ENCODE measurements at places on chromosomes 1 and 21. TPM values are rescaled to one million over a fixed set of nuclear protein-coding genes. Genes with fewer than 3 reads are reported as not detected.

PHLDA3 gene
- 169 TPM for total RNA-seq

AK4 gene
- 57.1 TPM for total RNA-seq

MAN1C1 gene
- not detected for total RNA-seq

VHLL gene
- 0.49 TPM for total RNA-seq

OXCT2 gene
- total RNA-seq: not detected

SERPINC1 gene
- total RNA-seq: not detected

BRDT gene
- total RNA-seq: not detected

AIRE gene
- total RNA-seq: not detected

CD1B gene
- total RNA-seq: not detected

OR2AK2 gene
- not detected for total RNA-seq

HAPLN2 gene
- total RNA-seq: not detected

GUCA2B gene
- total RNA-seq: not detected

RGS13 gene
- total RNA-seq: not detected

GRCh38 chr1:53135735-53136114 lies 6.7 kb downstream of the SLC1A7 start:
- H3K4me3 ChIP-seq: no peak overlapping the region
- no peaks in the 10 kb centered on the region for H3K27me3 ChIP-seq
- peaks cover 6% of the 10 kb centered on the region for H3K36me3 ChIP-seq
- no peak for DNase-seq

- DNase-seq: no peak
- peaks cover 7% of the 10 kb centered on the region for H3K4me1 ChIP-seq
- H3K4me3 ChIP-seq: no peak overlapping the region
- no peaks in the 10 kb centered on the region for H3K27me3 ChIP-seq
- H3K27ac ChIP-seq: no peak overlapping the region
These were observed 60.5 kb downstream of the DMAP1 start for GRCh38 chr1:44273560-44274350.

- no peak overlapping the region for H3K27ac ChIP-seq
- no peak for DNase-seq
- no peaks in the 10 kb centered on the region for H3K27me3 ChIP-seq
These were observed 826.1 kb downstream of the MRPL39 start for GRCh38 chr21:24781146-24781545.

- no peak overlapping the region for H3K27ac ChIP-seq
- peaks cover 5% of the 10 kb centered on the region for H3K36me3 ChIP-seq
- H3K27me3 ChIP-seq: no peaks in the 10 kb centered on the region
- no peak for DNase-seq
These were observed 16.4 kb downstream of the PKN2 start for GRCh38 chr1:88700425-88701013.

- peak; percentile 2 for DNase-seq
- H3K27me3 ChIP-seq: no peaks in the 10 kb centered on the region
- H3K4me1 ChIP-seq: no peaks in the 10 kb centered on the region
- no peak overlapping the region for H3K4me3 ChIP-seq
- no peak overlapping the region for H3K27ac ChIP-seq
These were observed 588.5 kb downstream of the AGBL4 start for GRCh38 chr1:49435291-49435690.

- H3K27me3 ChIP-seq: no peaks in the 10 kb centered on the region
- DNase-seq: peak; percentile 68
- peaks cover 13% of the 10 kb centered on the region for H3K4me1 ChIP-seq
- peak overlapping the region; percentile 63 for H3K27ac ChIP-seq
- no peak overlapping the region for H3K4me3 ChIP-seq
- H3K36me3 ChIP-seq: no peaks in the 10 kb centered on the region
These were observed 639.5 kb downstream of the MATN1 start for GRCh38 chr1:30083800-30084464.

GRCh38 chr1:30400507-30400906 lies 322.9 kb downstream of the MATN1 start:
- DNase-seq: no peak
- H3K4me1 ChIP-seq: no peaks in the 10 kb centered on the region
- peaks cover 44% of the 10 kb centered on the region for H3K27me3 ChIP-seq
- H3K36me3 ChIP-seq: no peaks in the 10 kb centered on the region
- no peak overlapping the region for H3K4me3 ChIP-seq

- H3K27me3 ChIP-seq: no peaks in the 10 kb centered on the region
- no peak overlapping the region for H3K27ac ChIP-seq
- no peaks in the 10 kb centered on the region for H3K36me3 ChIP-seq
- H3K4me3 ChIP-seq: no peak overlapping the region
- DNase-seq: no peak
These were observed 43.4 kb downstream of the GRIK3 start for GRCh38 chr1:36990928-36991327.

- H3K4me3 ChIP-seq: no peak overlapping the region
- H3K4me1 ChIP-seq: peaks cover 26% of the 10 kb centered on the region
- H3K27ac ChIP-seq: no peak overlapping the region
- peaks cover 20% of the 10 kb centered on the region for H3K36me3 ChIP-seq
These were observed 85.1 kb upstream of the RHOU start for GRCh38 chr1:228650141-228650540.

- peaks cover 48% of the 10 kb centered on the region for H3K36me3 ChIP-seq
These were observed 3.9 kb upstream of the SLC27A3 start for GRCh38 chr1:153771261-153771660.

DNA sequence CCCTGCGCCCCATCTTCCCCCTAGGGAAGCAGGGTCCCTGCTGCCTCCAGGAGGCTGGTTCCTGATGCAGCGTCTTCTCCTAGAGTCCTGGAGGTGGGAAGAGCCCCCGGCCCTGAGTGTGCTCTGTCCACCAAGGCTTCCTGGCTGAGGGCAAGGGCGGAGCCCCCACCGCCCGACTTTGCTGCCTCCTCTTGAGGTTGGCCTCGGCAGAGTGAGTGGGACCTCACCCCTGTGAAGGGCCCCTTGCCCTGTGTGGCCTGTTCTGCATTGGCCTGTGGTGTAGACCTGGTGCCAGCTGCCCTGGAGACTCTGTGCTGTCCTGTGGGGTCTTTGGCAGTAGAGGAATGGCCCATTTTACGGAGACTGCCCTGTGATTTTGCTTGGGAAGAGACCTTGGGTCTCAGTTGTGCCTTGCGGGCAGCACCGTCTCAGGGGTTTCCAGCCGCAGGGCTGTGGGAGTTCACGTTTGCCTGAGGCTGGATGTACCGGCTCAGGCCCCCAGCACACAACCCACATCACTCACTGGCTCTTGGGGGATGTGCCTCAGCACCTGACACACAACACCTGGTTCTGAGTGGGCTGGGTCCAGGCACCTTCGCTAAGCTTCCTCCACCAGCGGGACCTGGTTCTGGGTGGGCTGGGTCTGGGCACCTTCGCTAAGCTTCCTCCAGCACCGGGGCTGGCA lies 73.6 kb downstream of the SKI start:
- H3K36me3 ChIP-seq: peaks cover 38% of the 10 kb centered on the region
- no peaks in the 10 kb centered on the region for H3K4me1 ChIP-seq
- no peaks in the 10 kb centered on the region for H3K27me3 ChIP-seq
- no peak overlapping the region for H3K27ac ChIP-seq
- H3K4me3 ChIP-seq: no peak overlapping the region
- no peak for DNase-seq

DNA sequence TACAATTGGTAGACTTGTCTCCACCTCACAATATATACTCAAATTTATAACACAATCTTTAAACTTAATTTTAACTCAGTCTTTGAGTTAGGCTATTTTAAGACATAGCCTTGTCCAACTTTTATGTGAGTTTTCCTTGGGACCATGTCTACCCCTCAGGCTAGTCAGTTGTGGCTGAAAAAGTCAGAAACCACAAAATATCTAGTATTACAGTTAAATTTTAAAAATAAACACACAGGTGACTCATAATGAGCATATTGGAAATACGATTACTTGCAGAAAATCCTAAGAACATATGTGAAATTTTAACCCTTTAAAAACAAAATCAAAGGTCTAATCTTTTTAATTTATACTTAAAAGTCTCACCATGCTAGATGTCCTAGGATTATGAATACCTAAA lies 4.8 kb upstream of the ASB17 start:
- H3K4me1 ChIP-seq: peaks cover 4% of the 10 kb centered on the region
- no peaks in the 10 kb centered on the region for H3K27me3 ChIP-seq
- no peaks in the 10 kb centered on the region for H3K36me3 ChIP-seq
- H3K4me3 ChIP-seq: no peak overlapping the region
- no peak overlapping the region for H3K27ac ChIP-seq
- DNase-seq: peak; percentile 58

- no peaks in the 10 kb centered on the region for H3K27me3 ChIP-seq
- no peak overlapping the region for H3K4me3 ChIP-seq
- H3K27ac ChIP-seq: no peak overlapping the region
- no peaks in the 10 kb centered on the region for H3K36me3 ChIP-seq
- peaks cover 8% of the 10 kb centered on the region for H3K4me1 ChIP-seq
- DNase-seq: no peak
These were observed 23.6 kb downstream of the COL18A1 start for GRCh38 chr21:45428534-45428933.

DNA sequence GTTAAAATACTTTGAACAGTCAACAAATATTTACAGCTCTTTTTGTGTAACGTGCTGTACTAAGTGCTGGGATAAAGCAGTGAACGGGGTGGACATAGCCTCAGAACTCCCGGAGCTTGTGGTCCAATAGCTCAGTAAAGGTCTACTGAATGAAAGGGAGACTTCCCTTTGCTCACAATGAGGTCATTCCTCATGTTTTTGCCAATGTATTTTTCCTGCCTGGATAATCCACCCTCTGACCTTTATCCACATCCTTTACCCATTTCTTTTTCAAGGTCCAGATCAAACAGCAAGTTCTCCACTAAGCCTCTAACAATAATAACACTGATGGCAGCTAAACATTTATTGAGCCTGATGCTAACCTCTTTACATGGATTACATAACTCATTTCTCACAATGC lies 55.9 kb downstream of the LEPR start:
- no peak for DNase-seq
- H3K27me3 ChIP-seq: no peaks in the 10 kb centered on the region
- H3K4me1 ChIP-seq: peaks cover 8% of the 10 kb centered on the region

GRCh38 chr1:219660666-219661463 lies 48.0 kb upstream of the ZC3H11B start:
- H3K4me3 ChIP-seq: no peak overlapping the region
- DNase-seq: peak; percentile 89
- peaks cover 10% of the 10 kb centered on the region for H3K4me1 ChIP-seq
- H3K36me3 ChIP-seq: no peaks in the 10 kb centered on the region
- no peak overlapping the region for H3K27ac ChIP-seq
- H3K27me3 ChIP-seq: peaks cover 55% of the 10 kb centered on the region

DNA sequence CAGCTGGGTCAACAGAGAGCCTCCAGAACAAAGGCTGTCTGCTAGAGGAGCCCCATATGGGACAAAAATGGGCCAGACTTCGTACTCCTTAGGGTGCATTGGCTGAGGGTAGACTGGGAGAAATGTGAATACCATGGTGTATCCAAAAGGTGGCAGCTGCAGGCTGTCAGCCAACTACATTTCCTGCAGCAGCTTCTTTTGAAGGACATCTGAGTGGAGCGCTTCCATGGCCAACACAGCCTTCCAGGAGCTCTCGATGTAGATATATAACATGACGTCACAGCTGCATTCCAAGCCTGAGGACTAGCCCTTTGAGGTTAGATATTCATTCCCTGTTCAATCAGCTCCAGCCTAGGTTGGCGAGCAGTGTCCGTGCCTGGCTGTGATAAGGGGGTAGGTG lies 107.7 kb downstream of the MAB21L3 start:
- no peaks in the 10 kb centered on the region for H3K27me3 ChIP-seq
- no peaks in the 10 kb centered on the region for H3K36me3 ChIP-seq
- no peak overlapping the region for H3K27ac ChIP-seq
- peak; percentile 13 for DNase-seq
- no peaks in the 10 kb centered on the region for H3K4me1 ChIP-seq

GRCh38 chr1:156591432-156592157 lies at the start of gene NAXE:
Gene NAXE, plus strand, starts transcription at chr1:156591776. Its CDS starts 29 bp downstream, at chr1:156591805.
- peak; percentile 77 for DNase-seq
- H3K36me3 ChIP-seq: peaks cover 33% of the 10 kb centered on the region
- H3K27me3 ChIP-seq: no peaks in the 10 kb centered on the region

- H3K27me3 ChIP-seq: peaks cover 13% of the 10 kb centered on the region
- H3K36me3 ChIP-seq: no peaks in the 10 kb centered on the region
- no peak for DNase-seq
- no peaks in the 10 kb centered on the region for H3K4me1 ChIP-seq
These were observed 200.4 kb downstream of the HUNK start for GRCh38 chr21:32073190-32073589.

All from MCF 10A (cell line).